ENCODE measurements at places on chromosomes 6 and 20.

DNA sequence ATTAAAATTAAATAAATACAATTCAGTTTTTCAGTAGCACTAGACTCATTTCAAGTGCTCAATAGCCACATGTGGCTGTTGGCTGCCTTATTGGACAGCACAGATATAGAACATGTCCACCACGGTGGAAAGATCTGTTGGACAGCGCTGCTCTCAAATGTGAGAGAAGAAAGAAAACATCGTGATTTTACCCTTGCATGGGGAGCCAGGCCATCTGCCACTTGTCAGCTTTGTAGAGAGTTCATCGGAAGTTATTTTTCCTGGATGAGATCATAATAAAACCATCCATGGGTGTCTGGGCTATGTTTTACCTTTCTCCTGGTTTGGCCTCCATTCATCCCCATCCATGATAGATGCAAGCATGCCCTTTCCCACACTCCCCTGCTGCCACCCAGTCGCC is 5.8 kb upstream of the KIF3B start:
- DNase-seq = no peak

DNA sequence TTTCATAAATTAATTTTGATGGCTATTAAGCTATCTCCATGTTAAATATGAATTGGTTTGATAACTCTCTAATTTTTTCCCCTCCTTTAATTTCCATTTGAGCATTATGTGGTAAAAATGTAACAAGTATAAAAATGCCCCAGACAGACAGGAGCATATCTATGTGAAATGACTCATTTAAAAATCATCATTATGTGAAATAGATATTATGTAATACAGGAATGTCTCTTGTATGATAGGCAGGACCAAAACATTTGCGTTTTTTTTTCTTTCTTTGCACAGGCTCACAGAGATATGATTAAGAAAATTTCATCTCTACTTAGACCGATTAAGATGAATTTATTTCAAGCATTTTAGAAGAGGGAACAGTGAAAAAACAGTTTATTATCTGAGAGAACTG is 95.8 kb downstream of the AKAP7 start:
- DNase-seq = no peak

DNA sequence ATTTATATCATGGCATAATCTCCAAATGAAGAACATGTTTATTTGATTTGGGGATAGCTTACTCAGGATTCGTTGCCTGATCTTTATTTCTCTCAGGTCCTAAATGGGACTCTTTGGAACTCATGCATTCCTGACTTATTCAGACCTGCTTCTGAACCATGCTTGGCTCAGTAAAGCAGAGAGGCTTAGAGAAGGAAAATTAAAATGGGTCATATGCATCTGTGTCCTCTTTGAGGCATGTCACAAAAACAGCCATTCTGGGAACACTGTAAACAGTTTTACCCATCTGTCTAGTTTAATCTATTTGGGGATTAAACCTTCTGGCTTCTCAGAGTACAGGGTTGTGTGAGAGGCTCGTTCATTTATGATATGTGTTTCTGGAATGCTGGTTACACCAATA is 1017.3 kb downstream of the KIF16B start:
- DNase-seq = no peak

DNA sequence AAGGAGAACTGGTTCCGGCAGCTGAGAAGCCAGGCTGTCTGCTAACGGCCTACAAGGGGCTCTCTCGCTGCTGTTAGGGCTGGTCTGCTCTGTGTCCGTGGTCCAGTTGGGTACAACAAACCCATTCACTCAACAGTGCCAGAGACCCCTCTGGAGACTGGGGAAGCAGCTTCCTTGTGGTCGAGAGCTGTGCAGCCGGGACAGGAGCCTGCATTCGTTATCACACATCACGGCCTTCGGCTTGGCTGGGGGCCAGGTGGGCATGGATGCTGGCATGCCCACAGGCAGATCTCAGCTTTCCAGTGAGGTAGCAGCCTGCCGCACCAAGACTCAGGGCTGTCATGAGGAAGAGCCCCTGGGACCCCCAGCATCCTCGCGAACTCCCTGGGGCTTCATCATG is 124.7 kb downstream of the PREX1 start:
- DNase-seq = no peak

- no peak for DNase-seq
Observed at GRCh38 chr6:53070806-53071205, 5.6 kb downstream of the FBXO9 start.

- no peak for DNase-seq
Observed at GRCh38 chr6:145705561-145705960, 29.8 kb downstream of the EPM2A start.

DNA sequence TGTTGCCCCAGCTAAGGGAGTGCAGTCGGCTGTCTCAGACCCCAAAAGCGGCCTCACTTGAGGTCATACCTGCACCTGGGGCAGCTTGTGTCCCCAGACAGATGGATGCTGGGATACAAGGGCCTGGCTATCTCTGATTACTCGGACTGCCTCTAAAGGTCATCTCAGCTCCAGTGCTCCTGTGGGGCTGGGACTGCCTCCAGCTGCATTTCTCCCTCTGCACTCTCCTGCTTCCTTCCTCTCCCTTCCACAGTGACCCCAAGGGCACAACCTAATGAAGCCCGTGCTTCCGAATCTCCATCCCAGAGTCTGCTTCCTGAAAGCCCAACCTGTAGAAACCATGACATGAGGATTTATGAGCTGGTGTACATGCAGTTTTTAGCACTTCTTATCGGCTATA is 22.8 kb upstream of the OCSTAMP start:
- DNase-seq = no peak

GRCh38 chr6:16511040-16511660 is 250.1 kb downstream of the ATXN1 start:
- DNase-seq = no peak

GRCh38 chr6:149948616-149949015 is 6.8 kb downstream of the ULBP2 start:
- DNase-seq = no peak

- no peak for DNase-seq
Observed at GRCh38 chr20:3729811-3730540, 2.5 kb upstream of the HSPA12B start.

GRCh38 chr6:37543361-37543760 is 43.7 kb upstream of the CCDC167 start:
- DNase-seq = no peak

- no peak for DNase-seq
Observed at GRCh38 chr6:51166914-51167313, 348.2 kb downstream of the TFAP2B start.

DNA sequence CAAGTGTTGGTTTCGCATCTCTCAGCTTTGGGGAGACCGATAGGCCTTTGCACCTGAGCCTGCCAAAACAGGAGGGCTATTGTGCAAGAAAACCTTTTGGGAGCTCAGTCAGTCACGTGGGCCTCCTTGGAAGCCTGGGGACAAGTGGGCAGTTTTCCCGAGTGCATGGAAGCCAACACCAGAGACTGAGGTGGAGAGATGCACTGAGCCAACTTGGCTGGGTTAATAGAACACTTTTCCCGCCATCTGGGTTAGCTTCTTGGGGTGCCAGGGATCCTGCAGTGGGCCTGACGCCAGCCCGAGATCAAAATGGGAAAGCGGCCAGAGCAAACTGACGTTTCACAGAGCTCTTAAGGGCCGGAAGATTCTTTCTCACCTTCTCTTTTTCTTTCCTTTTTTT is 2.8 kb upstream of the OOEP start:
- no peak for DNase-seq

DNA sequence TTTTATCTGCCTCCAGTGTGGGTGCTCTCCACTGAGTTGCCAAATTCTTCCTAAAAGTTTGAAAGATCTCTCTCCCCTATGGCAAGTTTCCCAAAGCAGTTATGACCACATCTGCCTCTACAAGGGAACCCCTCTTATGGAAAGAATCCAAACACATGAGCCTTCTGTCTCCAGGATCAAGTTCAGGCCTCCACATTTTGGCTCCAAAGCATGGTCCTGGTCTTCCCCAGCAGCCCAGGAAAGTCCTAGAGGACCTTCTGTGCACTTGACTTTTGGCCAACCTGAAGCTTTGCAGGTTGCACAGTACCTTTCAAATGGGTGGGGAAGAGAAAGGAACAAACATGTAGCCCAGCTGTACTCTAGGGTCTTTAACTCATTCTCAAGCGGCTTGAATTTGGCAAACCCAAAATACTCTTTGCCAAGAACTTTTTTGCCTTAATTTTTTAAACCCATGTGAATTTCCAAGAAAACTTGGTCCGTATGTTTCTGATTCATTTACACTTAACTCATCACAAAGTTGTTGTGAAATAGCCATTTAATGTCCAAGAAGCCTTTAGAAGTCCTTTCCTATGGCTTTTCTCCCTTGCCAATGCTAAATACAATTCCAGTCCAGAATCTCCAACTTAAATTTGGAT is 240.1 kb upstream of the TBX18 start:
- no peak for DNase-seq

- DNase-seq = no peak
Observed at GRCh38 chr6:157107915-157108651, 215.2 kb downstream of the TMEM242 start.

- no peak for DNase-seq
Observed at GRCh38 chr20:50969912-50970311, 11.3 kb downstream of the MOCS3 start.

- no peak for DNase-seq
Observed at GRCh38 chr20:61482901-61483300, 230.8 kb downstream of the CDH4 start.

DNA sequence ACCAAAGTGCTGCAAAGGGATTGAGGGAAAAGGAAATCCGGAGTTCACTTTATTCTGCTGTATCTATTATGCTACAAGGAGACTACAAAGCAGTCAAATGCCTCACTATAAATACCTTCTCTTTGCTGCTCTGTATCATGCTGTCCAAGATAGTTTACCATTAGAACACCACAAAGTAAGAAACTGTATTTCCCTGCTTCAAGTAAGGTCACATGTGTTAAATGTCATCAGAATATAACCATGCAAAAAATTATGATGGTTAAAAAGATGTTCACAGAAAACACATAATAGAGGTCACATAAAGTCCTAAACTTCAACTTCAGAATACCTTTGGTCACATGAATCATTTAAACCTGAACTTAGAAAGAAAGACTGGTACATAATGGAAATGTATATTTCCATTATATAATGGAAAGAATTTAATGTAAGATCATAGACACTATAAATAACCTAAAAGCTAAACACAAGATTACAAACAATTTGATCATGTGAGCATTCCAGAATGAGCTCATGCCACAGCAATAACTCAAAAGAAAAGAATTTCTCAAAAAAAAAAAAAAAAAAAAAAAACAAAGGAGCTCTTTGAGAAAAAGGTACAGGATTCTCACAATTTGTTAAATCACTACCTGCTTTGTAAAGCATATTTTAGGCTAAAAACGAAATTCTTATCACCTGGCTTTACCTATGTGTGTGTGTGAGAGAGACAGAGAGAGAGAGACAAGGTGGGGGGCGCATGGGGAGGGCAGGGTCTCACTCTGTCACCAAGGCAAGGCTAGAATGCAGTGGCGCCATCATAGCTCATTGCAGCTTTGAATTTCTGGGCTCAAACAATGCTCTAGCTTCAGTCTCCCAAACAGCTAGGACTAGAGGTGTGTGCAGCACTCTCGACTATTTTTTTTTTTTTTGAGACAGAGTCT is 58.7 kb downstream of the KIF13A start:
- no peak for DNase-seq

GRCh38 chr6:135379647-135380046 is 117.9 kb downstream of the AHI1 start:
- no peak for DNase-seq

DNA sequence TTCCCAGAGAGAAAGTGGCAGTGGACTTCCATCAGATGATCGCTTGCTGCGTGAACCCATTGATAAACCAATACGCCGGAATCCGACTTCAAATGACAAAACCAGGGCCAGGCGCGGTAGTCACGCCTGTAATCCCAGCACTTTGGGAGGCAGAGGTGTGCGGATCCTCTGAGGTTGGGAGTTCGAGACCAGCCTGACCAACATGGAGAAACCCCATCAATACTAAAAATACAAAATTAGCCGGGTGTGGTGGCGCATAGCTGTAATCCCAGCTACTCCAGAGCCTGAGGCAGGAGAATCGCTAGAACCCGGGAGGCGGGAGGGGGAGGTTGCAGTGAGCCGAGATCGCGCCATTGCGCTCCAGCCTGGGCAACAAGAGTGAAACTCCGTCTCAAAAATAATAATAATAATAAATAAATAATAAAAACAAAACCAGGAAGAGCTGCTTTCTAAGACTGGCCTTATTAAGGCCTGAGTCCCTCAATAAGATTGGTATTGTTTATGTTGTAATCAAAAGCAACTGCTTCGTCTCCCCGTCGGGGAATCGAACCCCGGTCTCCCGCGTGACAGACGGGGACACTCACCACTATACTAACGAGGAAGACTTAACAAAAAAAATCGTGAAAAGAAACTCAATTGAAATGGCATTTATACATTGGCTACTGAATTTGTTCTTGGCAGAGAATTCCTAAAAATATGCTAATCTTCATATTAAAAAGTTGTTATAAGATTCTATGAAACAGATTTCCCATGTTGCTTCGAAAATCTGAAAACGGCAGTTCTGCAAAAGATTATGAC is 110.2 kb upstream of the ZNF184 start:
- no peak for DNase-seq

GRCh38 chr6:38194589-38194988 is 375.1 kb downstream of the ZFAND3 start:
- no peak for DNase-seq

DNA sequence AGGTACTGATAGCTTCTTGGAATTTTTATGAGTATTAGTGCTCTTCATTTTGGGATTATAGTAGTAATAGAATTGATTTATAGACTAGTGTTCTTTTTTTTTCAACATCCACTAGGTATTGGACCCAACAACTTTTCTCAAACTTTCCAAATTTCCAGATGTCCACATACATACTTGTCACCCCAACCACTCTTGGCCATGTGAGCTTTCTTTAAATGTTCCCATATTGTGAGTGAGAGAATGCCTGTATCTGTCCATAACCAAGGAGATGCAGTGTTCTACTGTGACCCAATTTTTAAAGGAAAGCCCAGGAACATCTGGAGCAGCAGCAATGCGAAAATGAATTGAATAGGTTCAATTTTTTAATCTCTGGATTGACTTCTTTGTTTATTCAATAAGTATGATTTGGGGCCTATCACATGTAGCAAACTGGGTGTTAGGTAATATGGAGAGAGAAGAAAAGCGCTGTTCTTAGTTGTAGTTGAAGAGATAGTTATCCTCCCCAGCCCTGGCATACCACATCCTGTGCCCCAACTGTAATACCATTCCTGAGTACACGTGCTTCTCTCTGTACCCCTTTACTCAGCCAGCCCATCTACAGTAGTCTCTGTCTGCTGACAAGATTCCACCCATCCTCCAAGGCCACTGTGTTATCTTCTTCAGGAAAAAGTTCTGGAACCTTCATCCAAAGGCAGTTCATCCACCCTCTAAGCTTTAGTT is 116.8 kb upstream of the SUPT3H start:
- DNase-seq = no peak

DNA sequence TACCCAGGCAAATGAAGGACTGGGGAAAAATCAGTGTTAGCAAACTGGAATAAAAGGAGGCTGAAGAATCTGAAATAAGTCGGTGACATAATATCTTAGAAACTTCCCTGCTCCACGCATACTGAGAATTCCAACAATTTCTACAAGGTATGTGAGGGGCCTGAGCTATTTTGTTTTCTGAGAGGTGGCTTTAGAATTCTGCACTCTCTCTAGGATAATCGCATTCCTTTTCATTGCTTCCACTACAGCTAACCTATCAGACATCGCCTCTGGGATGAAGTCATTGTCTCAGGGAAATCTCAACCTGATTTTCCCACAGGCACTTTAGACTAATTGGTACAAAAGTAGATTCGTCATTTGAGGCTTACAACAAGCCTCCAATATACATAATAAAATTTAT is 740.8 kb downstream of the PHF3 start:
- DNase-seq = no peak

Measured in stimulated activated CD8-positive, alpha-beta memory T cell treated with anti-CD3 and anti-CD28 coated beads, Interleukin-12 subunit alpha, Interleukin-12 subunit beta, amount 100 ng/mL, for 1 hour (primary cell).